Pulmonary artery endothelial cell (primary cell): ENCODE measurements at places on chromosomes 1 and 21.

DNA sequence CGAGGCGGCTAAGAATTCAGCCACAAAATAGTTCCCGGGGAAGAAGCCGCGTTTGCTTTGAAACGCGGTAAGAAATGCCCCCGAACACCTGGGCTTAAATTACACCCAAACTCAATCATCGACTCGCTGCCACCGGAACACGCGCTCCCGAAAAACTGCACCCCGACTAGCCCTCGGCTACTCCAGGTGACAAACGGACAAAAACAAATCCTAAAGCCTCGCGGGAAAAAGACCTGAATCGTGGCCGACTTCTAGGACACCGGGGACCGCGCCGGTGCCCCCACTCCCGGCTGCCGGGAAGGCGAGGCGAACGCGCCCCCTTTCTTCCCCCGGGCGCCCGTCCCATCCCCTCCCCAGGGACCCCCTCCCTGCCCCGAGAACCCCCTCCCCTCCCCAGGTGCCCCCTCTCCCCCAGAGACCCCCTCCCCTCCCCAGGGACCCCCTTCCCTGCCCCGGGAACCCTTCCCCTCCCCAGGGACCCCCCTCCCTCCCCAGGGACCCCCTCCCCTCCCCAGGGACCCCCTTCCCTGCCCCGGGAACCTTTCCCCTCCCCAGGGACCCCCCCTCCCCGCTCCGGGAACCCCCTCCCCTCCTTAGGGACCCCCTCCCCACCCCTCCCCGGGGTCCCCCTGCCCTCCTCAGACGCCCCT lies 628 bp downstream of the C1orf159 start:
- DNase-seq: no peak

DNA sequence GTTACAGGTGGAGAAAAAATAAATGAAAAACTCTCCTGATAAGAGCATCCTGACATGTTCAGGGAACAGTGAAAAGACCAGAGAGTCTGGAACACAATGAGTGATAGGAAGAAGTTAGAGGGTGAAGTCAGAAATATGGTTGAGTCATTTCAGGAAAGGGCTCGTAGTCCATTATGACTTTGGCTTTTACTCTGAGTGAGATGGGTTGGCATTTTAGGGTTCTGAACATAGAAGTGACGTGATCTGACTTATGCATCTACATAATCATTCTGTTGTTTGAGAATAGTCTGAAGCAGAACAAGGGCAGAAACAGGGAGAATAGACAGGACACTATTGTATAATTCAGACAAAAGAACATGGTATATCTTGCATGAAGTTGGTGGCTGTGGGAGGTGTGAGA lies 5.8 kb downstream of the HMCN1 start:
- no peak for DNase-seq

- no peak for DNase-seq
Measured at GRCh38 chr21:31665397-31665796, 5.9 kb downstream of the SOD1 start.

- no peak for DNase-seq
Measured at GRCh38 chr21:37742532-37742931, 173.7 kb downstream of the KCNJ6 start.

GRCh38 chr1:101120868-101121267 lies 95.3 kb upstream of the DPH5 start:
- no peak for DNase-seq

DNA sequence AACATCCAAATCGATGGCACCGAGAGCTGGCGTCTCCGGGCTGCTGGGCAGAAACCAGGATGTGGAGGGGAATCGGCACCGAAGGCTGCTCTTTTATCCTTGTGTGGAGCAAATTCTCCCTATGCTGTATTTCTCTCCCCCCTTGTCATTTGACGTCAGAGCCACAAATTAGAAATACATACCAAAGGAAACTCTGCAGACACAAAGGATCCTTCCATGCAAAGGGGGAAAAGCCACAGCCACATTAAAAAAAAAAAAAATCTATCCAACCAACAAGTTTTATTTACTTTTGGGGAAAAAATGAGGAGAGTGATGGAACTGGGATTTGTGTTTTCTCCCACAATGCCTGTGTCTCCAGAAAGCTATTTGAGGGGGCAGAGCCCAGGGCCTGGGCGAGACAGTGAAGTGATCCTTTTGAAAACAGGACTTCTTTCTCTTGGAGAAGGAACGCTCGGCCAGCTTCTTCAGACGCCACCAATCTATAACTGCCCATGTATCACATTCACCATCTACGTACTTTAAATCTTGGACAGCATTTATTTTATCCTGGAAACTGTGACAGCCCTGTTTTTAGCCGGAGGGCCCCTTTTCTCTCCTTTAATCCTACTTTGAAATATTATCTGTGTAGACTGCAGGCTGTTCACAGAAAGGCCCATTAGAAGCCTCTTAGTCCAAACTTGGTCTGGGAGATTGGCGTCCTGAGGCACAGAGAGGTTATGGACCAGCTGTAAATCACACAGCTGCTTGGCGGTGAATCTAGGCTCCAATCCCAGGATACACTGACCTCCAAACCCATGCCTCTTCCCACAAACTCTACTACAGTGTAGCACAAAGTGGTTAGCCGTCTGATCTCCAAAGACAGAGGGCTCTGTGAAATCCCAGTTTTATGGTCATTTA lies 4.5 kb downstream of the KANK4 start:
- no peak for DNase-seq

DNA sequence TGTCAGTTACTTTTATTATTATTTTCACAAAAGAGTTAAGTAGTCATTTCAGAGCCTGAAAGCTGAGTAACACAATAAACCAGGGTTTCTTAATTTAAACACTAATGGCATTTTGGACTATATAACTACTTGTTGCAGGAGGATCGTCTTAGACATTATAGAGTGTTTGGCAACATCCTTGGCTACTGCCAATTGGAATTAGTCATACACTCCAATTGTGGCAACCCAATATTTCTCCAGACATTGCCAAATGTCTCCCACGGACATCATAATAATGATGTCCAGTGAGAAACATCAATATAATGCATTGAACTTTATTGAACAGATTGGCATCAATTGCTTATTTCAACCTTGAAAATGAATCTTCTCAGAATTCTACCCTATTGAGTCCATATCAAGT lies 441.9 kb upstream of the ADGRL4 start:
- DNase-seq: no peak

GRCh38 chr1:232899268-232899667 lies 51.1 kb upstream of the NTPCR start:
- no peak for DNase-seq

DNA sequence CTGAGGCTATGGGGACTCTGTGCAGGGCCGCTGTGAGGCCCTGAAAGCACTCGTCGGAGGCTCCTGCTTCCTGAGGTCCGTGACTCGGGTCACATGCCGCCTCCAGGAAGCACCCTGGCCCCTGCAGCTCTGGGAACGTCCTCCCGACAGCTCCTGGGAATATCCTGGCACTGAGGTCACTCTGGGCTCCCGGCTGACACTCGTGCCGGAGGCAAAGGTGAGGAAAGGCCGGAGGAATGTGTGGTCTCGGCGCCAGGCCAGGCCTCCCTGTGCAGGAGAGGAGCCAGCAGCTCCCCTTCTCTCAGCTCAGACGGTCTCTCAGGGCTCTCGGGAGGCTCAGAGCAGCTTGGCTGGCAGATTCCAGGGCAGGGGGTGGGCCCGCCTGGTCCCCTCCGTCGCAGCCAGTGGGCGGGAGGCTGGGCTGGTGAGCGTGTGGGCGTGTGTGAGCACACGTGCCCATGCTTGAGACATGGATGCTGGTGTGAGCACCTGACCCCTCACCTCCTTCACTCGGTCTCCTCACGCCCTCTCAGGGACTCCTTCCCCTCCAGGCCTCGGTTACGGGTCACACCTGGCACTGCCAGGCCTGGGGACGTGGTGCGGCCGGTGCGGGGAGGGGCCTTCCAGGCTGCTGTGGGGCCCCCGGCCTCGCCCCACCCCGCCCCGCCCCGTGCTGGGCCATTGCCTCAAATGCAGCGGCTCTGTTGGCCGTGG lies 5.5 kb upstream of the RNF223 start:
- peak; percentile 26 for DNase-seq

DNA sequence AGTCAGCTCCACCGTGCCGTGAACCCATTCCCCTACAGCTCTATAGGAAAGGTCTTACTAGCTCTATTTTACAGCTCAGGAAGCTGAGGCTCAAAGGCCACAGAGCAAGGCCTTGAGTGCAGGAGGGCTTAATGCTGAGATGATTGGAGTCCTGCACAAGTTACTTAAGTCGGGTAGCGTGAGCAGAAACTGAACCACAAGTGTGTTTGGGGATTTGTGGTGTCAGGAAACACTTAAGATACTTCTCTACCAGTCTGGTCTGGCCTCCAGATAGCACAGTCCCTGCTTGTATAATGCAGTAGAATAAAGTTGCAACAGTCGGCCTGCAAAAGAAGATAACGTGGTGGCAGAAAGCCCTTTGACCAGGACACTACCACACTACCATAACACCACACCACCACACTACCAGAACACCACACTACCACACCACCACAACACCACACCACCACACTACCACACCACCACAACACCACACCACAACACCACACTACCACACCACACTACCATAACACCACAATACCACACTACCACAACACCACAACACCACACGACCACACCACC lies 118.1 kb downstream of the SPSB1 start:
- DNase-seq: no peak

- peak; percentile 68 for DNase-seq
Measured at GRCh38 chr1:234722904-234723720, 113.1 kb upstream of the IRF2BP2 start.

DNA sequence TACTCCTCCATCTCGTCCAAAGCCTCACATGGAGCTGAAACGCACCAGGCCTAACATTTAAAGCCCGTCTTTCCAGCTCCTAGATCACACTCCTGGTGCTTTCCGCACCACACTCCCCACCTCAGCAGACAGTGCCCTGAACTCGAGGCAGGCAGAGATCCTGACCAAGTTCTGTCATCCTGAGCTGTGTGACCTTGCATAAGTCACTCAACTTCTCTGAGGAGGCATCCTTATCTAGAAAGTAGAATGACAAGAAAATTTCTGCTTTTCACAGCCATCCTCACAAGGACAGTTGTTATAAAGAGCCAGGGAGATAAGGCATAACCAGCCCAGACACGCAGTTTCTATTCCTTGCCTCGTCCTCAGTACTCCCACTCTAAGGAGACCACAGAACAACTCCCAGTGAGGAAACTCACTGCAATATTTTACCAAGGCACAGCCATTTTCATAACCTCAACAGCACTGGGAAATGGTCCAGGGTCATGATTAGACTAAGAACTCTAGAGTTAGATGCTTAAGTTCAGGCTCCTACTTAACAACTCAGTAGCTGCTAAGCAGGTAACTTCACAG lies 3.1 kb downstream of the LRP8 start:
- no peak for DNase-seq

- no peak for DNase-seq
Measured at GRCh38 chr1:87505391-87505983, 176.8 kb downstream of the LMO4 start.

DNA sequence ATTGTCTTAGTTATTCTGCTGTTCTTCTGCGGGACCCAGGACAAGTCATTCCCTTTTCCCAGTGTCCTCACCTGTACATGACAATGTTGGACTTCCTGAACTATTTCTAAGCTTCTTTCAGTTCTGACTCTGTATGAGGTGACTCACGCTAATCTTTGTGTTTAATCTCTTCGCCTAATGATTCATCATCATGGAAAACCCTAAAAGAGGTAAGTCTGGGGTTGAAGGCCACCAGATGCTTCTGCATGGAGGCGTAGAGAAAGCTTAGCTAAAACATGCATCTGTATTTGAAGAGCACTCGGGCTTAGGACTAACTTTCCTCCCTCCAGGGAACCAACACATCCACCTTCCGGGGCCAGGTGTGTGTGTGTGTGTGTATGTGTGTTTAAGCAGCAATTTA lies 7.4 kb downstream of the SPRR5 start:
- DNase-seq: no peak

GRCh38 chr21:44980562-44981489 lies 41.0 kb downstream of the SLX9 start:
- DNase-seq: no peak

GRCh38 chr1:231357831-231358354 lies 19.8 kb downstream of the SPRTN start:
- no peak for DNase-seq

DNA sequence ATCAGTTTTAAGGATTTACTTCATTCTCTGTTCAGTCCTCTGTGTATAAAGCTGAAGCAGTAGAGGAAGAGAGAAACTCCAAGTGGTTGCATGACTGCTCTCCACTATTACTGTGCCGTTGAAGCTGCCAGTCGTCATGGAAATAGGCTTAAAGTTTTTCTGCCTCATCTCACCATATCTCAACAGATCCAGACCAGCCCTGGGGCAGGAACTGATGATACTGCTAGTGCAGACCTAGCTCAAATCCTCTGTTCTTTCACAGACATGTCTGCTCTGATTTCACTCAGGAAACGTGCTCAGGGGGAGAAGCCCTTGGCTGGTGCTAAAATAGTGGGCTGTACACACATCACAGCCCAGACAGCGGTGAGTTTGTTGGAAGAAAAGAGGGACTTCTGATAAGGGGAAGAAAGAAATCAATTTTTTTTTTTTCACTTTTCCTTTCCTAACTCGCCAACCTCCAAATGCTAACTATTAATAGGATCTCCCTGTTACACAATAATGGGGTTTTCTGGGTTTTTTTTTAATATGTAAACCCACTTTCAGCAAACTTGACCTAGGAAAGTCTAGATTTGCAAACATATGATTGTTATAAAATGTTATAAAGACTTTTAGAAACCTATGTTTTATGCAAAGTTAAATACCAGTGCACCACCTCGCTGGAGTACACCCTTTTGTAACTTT lies 22.2 kb upstream of the STRIP1 start:
- no peak for DNase-seq

- no peak for DNase-seq
Measured at GRCh38 chr1:51310871-51311613, 19.3 kb downstream of the TTC39A start.

DNA sequence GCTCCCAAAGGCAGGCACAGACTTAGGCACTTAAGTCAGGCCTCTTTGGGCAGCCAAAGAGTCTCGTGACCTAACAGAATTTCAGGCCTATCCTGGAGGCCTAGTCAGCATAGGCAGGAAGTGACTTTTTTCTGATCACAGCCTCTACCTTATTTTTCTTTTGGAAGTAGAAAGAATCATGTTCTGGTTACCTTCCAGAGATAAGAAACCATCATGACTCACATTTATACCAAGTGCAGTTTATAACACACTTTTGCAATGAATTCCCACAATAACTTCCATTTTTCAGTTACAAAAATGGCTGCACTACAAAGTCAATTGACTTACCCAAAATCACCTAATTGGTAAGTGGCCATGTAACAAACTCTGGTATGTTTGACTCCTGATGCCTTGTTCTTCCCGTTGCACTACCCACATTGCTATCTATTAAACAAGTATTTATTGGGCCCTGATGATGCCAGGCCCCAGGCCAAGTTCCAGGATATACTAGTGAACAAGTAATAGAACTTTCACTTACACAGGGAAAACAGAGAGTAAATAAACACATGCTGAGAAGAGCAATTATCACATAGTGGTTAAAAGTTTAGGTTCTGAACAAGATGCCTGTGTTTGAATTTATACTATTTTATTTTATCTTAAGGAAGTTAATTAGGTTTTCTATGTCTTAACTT lies 74.3 kb downstream of the SH3GLB1 start:
- DNase-seq: no peak

- DNase-seq: no peak
Measured at GRCh38 chr1:181140398-181140797, 51.9 kb downstream of the IER5 start.
